CD14-positive monocyte (primary cell): ENCODE measurements at places on chromosomes 12 and 14. TPM values are rescaled to one million over a fixed set of nuclear protein-coding genes. Genes with fewer than 3 reads are reported as not detected.

- H3K36me3 ChIP-seq, result no peaks in the 10 kb centered on the region
- no peak for DNase-seq
- H3K27ac ChIP-seq, result peak overlapping the region; percentile 47
- H3K4me3 ChIP-seq, result peak overlapping the region; percentile 71
Observed at GRCh38 chr14:96797582-96798349, 584 bp downstream of the VRK1 start.

- no peak overlapping the region for H3K27ac ChIP-seq
- peaks cover 33% of the 10 kb centered on the region for H3K27me3 ChIP-seq
- no peaks in the 10 kb centered on the region for H3K36me3 ChIP-seq
- no peak for DNase-seq
Observed at GRCh38 chr12:6203601-6204000, 3.4 kb downstream of the CD9 start.

DNA sequence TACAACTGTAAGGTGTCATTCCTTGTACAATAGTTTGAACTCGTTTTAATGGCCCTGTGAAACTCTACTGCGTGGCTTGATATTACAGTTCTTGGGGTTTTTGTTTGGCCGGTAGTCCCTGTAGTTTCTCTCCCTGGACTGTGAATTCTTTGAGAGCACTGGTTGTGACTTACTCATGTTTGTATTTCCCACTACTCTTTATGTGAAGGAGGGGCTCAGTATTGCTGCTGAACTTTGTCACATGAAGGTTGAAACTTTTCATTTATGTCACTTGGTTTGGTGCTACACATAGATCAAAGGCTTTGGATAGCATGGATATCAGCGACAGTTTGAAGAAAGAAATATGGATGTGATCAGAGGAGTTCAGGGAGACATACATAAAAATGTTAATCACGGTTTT lies 1.5 kb upstream of the POU6F1 start:
- H3K27me3 ChIP-seq, result peaks cover 7% of the 10 kb centered on the region
- H3K36me3 ChIP-seq, result no peaks in the 10 kb centered on the region
- no peak overlapping the region for H3K27ac ChIP-seq
- no peak for DNase-seq
- no peak overlapping the region for H3K4me3 ChIP-seq

DNA sequence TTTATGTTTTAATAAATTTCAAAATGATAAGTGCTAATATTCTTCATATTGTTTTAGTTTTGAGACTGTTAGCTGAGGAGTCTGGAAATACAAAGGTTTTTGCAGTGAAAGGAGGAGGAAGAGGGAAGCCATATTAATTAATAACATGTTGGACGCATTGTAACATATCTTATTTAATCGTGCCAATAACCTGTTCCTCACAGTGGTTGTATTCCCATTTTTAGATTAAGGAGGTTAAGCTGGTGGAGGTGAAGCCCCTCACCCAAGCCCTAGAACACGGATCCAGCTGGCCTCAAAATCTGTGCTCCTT lies 92.4 kb downstream of the EML1 start:
- no peak overlapping the region for H3K27ac ChIP-seq
- no peak overlapping the region for H3K4me3 ChIP-seq
- no peaks in the 10 kb centered on the region for H3K36me3 ChIP-seq
- H3K27me3 ChIP-seq, result peaks cover under 1% of the 10 kb centered on the region
- DNase-seq, result no peak
- no peaks in the 10 kb centered on the region for H3K4me1 ChIP-seq

- H3K4me1 ChIP-seq, result peaks cover 32% of the 10 kb centered on the region
- H3K4me3 ChIP-seq, result no peak overlapping the region
- H3K27ac ChIP-seq, result peak overlapping the region; percentile 39
Observed at GRCh38 chr12:50562520-50563433, 58.0 kb downstream of the DIP2B start.

DNA sequence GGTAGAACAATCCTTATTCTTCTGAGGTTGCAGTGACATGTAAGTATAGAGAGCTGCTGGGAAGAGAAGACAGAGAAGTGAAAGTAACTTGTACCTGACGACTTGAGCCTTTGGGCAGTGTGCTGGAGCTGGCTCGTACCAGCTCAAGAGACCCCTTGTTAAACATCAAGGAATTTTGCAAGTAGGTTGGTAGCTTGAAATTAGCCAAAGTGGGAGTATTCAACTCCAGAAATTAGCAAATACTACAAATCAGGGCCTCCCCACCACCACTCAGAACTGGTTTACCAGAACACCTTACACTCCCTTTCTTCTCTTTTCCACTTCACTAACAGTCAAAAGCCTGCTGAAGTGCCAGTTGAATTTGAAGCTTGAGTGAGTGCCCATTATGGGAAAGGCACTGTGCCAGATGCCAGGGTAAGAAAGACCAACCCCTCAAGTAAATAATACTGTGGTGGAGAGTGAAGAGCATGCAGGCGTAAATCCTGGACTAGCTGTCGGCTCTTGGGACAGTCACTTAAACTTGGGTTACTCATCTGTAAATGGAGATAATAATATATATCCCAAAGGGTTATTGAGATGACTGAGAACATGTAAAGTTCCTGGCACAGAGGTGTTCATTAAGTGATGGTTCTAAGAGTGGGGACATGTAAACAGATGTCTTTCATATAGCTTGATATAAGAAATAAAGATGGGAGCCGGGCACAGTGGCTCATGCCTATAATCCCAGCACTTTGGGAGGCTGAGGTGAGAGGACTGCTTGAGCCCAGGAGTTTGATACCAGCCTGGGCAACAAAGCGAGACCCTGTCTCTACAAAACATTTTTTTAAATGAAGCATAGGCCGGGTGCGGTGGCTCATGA lies 27.0 kb upstream of the EID3 start:
- peaks cover 8% of the 10 kb centered on the region for H3K4me1 ChIP-seq
- H3K27ac ChIP-seq, result peak overlapping the region; percentile 23
- no peaks in the 10 kb centered on the region for H3K36me3 ChIP-seq
- no peaks in the 10 kb centered on the region for H3K27me3 ChIP-seq

DNA sequence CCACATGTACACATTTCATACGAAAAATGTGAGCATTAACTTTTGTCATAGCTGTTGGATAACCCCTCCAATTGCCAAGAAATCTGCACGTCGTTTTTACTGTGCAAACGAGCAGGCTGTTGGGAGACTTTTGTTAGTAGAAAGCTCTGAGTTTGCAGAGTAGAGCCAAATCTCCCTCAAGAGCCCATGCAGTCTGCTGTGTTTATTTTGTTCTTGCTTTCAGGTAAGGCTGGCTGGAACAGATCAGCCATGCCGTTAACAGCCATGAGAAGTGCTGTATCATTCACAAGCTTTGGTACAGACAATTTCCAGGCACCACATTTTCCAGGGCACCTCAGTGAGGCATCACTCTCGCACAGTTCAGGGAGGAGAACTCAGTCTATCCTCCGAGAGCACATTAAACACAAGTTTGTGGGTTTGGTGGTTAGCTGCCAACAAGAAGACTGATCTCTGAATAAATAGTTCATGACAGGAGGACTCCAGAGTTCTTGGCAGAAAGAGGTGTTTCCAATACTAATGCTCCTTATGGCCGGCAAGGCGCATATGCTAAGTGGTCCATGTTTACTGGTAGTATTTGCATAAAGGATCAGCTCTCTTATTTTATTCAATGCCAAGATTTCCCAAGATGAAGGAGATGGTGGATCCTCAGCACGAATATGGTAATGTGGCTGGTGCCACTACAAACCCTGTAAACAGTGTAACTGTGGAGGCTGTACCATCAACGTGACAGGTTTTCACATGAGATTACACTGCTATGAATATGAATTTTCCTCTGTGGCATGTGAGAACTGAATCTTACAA lies 30.3 kb upstream of the PELI2 start:
- H3K4me3 ChIP-seq, result no peak overlapping the region
- H3K27ac ChIP-seq, result no peak overlapping the region
- H3K27me3 ChIP-seq, result no peaks in the 10 kb centered on the region

DNA sequence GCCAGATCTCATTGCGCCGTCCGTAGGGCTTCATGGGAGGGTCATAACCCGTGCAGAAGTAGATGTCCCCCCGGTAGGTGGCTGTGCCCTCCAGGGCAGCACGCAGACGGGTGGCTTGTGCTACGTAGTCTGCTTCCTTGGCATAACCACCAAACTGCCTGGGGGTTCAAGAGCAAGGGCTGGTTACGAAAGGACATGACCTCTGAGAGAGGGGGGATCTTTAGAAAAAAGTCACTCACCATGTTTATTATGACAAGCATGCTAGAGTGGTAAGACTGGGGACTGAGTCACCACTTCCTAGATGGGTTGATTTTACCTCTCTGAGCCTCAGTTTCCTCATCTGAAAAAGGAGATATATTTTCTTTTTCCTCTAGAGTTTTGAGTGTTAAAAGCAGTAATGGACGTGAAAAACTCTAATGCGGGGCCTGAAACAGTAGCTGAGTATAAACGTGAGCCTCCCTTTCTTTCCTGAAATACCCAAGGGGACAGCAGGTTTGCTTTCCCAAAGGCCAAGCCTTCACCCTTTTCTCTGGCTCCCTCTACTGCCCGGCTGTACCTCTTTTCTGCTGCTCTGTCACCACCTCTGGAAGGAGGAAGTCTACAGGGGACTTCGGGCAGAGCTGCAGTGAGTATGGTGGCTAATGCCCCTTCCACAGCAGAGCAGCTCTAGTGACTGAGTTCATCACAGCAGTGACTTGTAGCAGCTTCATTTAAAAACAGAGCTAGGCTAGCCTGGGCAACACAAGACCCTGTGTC lies 23.5 kb upstream of the GPRC5D start:
- no peaks in the 10 kb centered on the region for H3K4me1 ChIP-seq
- DNase-seq, result peak; percentile 26
- peaks cover 40% of the 10 kb centered on the region for H3K36me3 ChIP-seq
- no peak overlapping the region for H3K4me3 ChIP-seq

MGP gene
- polyA plus RNA-seq, result not detected

BIN2 gene
- 120 TPM for polyA plus RNA-seq

KCNC2 gene
- not detected for polyA plus RNA-seq

IGF1 gene
- not detected in 2 replicates for polyA plus RNA-seq
